ENCODE measurements at places on chromosomes 2 and 18. TPM values are rescaled to one million over a fixed set of nuclear protein-coding genes. Genes with fewer than 3 reads are reported as not detected.

UGT1A10 gene
- total RNA-seq, result not detected

NR4A2 gene
- total RNA-seq, result 3.0 TPM

SIGLEC15 gene
- total RNA-seq, result not detected

SERPINB13 gene
- not detected for total RNA-seq

HOXD3 gene
- 0.20 TPM for total RNA-seq

CNDP1 gene
- total RNA-seq, result not detected

BOD1L2 gene
- total RNA-seq, result not detected

UGT1A4 gene
- 0.12 TPM for total RNA-seq

TEX44 gene
- not detected for total RNA-seq

RAD51AP2 gene
- total RNA-seq, result not detected

METAP1D gene
- total RNA-seq, result 2.7 TPM

MAP3K19 gene
- not detected for total RNA-seq

EPB41L3 gene
- 0.41 TPM for total RNA-seq

FHOD3 gene
- total RNA-seq, result 2.4 TPM

CD226 gene
- 0.23 TPM for total RNA-seq
